ENCODE measurements at places on chromosomes 6 and 20. TPM values are rescaled to one million over a fixed set of nuclear protein-coding genes. Genes with fewer than 3 reads are reported as not detected.
A peak's percentile ranks its signal among the peaks of the same experiment; 100 is the strongest.

DNA sequence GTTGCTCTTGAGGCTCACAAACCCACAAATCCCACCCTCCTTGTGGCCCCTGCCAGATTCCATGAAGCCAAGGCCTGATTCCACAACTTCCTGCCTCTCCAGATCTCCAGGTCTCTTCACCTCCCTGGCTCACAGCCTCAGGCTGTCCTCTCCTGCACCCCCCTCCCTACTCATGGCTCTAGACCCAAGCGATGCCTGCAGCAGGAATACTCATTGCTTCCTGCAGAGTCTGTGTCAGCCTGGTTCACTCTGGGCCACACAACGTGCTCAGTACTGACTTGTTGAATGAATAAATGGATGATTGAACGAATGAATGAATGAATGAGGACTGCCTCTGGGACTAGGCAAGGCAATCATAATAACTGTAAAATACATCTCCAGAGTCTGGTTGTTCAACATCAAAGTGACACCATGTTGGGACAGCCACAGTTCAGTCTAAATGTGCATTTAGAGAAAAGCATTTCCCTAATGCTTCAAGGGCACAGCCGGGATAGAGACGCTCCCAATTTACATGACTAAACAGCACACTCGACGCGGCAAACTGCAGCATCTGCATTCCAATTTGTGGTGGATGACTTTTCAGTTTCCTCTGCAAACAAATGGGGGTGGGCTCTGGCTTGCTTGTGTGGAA is 139.9 kb downstream of the GRM4 start:
- DNase-seq = no peak

DNA sequence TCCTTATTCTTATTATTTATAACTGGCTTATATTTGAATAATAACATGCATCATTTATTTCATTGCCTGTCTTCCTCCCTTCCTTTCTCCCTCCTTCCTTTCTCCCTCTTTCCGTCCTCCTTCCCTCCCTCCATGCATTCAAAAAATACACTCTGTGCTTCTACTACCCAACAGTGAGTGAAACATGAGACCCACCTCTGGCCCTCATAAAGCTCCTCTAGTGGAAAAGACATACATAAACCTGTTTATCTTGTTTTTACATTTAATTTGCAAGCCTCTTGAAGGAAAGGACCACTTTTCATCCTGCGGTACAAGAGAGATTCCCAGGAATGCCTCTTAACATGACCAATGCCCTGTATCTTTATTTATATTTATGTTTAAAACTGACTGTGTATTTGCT is 21.8 kb upstream of the ISM1 start:
- DNase-seq = no peak

DNA sequence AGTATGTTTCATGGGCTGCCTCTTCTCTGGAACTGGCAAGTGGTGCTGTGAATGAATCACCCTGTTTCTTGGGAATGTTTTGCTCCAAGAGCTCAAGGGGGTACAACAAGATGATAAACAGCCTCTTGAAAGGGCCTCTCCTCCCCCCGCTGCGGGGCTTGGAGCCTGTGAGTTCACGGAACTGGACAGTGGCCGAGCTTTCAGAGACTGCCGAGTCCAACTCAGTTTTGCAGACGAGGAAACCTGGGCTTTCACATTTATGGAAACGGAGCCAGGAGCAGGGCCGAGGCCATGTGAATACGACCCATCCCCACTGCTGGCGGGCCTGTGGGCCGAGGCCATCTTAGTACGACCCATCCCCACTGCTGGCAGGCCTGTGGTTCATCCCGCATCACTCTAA is 18.2 kb upstream of the SRC start:
- DNase-seq = no peak

GRCh38 chr6:28940294-28940857 is 16.6 kb upstream of the TRIM27 start:
- DNase-seq = no peak

- no peak for DNase-seq
Observed at GRCh38 chr6:53982366-53983050, 128.7 kb upstream of the MLIP start.

DNA sequence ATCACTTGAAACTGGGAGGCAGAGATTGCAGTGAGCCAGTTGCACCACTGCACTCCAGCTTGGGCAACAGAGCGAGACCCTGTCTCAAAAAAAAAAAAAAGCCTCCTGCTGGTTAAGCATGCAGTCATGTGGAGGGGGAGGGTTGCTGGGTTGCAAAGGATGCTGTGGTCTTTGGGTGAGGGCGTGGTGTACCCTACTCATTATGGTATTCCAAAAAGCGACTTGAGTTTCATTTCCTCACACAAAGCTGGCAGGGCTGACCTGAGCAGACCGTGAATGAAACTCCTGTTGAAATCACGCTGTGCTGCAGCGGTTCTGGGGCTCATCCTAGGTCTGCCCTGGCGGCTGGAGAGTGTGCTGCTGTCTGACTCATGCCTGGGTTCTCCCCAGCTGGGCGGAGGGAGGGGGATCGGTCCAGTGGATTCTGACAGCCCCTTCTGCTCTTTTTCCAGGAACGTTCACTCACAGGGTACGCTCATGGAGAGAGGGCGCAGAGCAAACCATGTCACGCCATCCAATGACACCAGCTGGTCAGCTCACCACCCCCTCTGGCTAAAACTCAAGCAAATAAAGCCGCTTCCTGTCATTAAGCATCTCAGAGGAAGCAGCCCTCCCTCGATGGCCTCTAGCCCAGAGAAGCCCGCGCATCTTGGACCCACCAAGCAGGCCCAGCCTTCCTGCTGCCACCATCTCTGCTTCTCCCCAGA is 166.2 kb downstream of the SCML4 start:
- DNase-seq = peak; percentile 35

DNA sequence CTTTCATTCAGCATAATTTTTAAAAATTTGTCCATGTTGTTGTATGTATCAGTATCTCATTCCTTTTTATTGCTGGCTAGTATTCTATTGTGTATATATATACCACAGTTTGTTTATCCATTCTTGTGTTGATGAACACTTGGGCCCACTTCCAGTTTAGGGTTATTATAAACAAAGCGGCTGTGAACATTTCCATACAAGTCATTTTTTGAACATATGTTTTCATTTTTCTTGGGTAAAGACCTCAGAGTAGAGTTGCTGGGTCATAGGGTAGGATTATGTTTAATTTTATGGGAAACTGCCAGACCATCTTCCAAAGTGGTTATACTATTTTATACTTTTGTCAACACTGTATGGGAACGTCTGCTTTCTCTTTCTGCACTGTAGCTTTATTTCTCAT is 55.3 kb downstream of the RBM24 start:
- DNase-seq = no peak

Gene SAMD5
- total RNA-seq = 6.1 TPM

Gene DNAH8
- not detected for total RNA-seq

Gene DZANK1
- 1.4 TPM for total RNA-seq

Gene GRM4
- total RNA-seq = 0.41 TPM
